HS-5 (cell line): ENCODE measurements at places on chromosomes 5 and 9.

- no peak for DNase-seq
These were observed 1217.9 kb upstream of the ACO1 start for GRCh38 chr9:31166516-31166915.

DNA sequence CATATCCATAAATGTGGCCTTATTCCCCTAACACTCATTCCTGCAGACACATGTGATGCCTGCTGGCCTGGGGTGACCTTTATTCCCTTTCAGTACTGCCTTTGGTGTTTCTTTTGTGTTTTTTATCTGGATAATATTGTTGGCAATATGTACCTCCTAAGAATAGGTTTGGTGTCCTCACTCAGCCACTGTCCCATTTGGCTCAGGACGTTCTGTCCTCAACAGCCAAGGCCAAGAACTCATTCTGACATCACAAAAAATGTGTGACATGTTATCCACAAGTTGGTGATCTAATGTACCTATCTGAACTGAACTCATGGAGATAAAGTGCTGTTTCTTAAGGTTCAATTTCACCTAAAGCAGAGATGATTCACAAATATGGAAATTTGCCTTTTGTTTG, 142.9 kb upstream of the GRAMD2B start:
- DNase-seq = no peak

DNA sequence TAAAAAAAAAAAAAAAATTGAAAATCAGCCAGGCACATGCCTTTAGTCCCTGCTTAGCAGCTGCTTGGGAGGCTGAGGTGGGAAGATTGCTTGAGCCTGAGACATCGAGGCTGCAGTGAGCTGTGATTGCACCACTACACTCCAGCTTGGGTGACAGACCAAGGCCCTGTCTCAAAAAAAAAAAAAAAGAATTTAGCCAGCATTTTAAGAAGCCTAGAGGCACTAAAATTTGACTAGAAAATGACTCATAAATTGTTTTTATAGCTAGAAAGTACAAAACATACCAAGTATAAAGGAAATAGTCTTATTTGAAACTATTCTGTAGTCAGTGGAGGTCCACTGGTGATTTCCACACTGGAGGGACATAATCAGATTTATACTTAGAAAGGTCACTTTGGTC, 17.5 kb downstream of the LRRC70 start:
- DNase-seq = no peak

DNA sequence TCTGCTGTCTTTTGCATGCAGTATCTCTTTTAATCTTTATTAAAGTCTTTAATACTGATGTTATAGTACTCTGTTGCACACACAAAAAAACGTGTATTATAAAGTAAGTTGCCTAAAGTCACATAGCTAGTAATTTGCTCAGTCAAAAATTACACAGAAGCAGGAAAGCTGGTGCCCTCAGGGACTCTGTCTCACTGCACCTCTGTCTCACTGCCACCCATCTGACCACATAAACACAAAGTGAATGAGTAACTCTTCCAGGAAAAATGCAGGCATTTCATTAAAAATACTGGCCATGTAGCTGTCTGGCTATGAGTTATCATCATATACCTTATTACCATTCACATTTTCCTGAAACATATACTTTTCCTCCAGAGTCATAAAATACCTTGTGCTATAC, 591.7 kb downstream of the CSNK1G3 start:
- DNase-seq = no peak

GRCh38 chr5:10800852-10801251, 39.8 kb upstream of the DAP start:
- DNase-seq = no peak

DNA sequence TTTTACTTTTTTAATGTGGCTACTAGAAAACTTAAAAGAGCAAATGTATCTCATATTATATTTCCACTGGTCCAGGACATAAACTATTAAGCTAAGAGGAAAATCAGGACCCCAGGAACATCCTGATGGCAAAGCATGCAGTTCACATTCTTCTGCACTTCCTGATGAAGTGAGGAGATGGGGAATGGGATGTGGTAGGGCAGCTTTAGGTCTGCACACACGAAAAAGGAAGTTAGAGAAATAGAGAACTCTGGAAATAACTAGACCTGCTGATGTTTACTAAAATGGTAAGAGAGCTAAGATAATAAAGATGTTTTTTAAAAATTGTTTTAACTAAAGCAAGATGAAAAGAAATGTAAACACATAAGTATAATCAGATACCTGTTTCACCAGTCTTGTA, 39.7 kb upstream of the NIPBL start:
- no peak for DNase-seq

- DNase-seq = no peak
These were observed 14.0 kb downstream of the GGTA1 start for GRCh38 chr9:121485623-121486022.
